ENCODE measurements at places on chromosomes 7 and 10.
A peak's percentile ranks its signal among the peaks of the same experiment; 100 is the strongest.

DNA sequence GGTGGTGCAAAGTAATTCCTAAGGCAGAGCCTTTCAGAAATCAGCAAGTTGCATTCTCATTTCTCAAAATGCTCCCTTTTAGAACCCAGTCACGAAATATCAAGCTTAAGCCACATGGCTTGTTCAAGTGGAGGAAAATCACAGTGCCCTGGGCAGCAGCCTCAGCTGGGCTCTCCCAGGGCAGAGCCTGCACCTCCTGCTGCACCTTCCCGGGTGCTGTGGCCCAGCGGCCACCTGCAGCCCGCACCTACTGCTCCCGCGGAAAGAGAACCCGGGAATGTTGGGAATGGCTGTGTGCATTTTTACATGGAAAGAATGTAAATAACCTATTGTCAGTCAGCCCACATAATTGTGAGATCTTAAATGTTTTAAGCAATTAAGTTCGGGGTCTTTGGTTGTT, 396.5 kb upstream of the VSTM2A start:
- no peaks in the 10 kb centered on the region for H3K36me3 ChIP-seq
- no peak overlapping the region for H3K27ac ChIP-seq
- H3K4me1 ChIP-seq = no peaks in the 10 kb centered on the region
- no peaks in the 10 kb centered on the region for H3K27me3 ChIP-seq
- H3K4me3 ChIP-seq = no peak overlapping the region

DNA sequence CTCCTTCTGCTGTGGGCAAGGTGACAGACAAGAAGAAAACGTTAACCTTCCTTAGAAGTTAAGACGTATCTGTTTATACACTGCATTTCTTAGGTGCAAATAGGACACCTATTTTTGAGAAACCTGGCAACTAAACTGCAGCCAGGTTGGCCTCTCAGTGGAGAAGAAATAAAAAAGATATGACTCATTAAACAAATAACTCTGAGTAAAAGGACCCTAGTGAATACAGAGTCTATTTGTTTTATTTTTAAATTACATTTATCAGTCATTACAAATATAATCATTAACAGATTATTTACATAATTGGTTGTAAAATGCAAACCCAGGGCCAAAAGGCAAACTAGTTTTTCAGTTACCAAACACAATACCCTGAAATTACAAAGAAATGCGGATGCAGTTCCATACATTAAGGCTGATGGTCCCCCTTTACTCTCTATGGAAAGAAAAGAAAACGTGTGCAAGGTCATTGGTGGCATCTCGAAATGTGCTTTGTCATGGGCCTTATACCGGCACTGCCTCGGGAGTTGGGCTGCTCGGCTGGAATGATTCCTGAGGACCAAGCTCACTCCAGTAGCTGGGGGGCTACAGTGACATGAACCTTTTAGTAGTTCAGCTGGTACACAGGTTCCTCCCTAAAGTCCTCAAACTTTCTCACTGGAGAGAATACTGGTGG, 38.4 kb downstream of the ADRB1 start:
- no peaks in the 10 kb centered on the region for H3K4me1 ChIP-seq
- H3K4me3 ChIP-seq = no peak overlapping the region
- no peaks in the 10 kb centered on the region for H3K27me3 ChIP-seq
- no peaks in the 10 kb centered on the region for H3K36me3 ChIP-seq

GRCh38 chr7:156668130-156668741, 27.7 kb downstream of the RNF32 start:
- H3K36me3 ChIP-seq = peaks cover 18% of the 10 kb centered on the region
- no peaks in the 10 kb centered on the region for H3K27me3 ChIP-seq
- DNase-seq = no peak
- H3K4me3 ChIP-seq = no peak overlapping the region

DNA sequence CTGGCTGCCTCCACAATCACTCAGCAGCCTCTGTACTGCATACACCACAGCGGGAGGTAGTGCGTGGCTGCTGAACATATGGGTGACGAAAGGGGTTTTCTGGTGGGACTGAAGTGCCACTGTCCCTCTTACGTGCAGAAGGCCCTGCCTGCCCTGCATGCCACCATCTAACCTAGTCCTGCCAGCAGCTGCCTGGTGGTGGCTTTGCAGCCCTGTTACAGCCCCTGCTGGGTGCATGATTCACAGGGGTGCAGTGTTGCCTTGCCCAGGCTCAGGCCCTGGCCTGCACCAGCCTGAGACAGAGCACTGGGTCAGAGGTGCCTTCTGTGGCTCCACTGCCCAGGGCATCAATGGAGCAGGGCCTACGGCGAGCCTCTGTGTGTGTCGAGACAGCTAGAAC, 50.1 kb downstream of the SYPL1 start:
- H3K4me3 ChIP-seq = peak overlapping the region; percentile 62
- H3K36me3 ChIP-seq = peaks cover 1% of the 10 kb centered on the region
- no peaks in the 10 kb centered on the region for H3K27me3 ChIP-seq
- H3K27ac ChIP-seq = peak overlapping the region; percentile 99

- peaks cover 32% of the 10 kb centered on the region for H3K36me3 ChIP-seq
- no peaks in the 10 kb centered on the region for H3K27me3 ChIP-seq
- H3K4me3 ChIP-seq = peak overlapping the region; percentile 3
Measured at GRCh38 chr10:101965075-101965765, 90.8 kb downstream of the ARMH3 start.

DNA sequence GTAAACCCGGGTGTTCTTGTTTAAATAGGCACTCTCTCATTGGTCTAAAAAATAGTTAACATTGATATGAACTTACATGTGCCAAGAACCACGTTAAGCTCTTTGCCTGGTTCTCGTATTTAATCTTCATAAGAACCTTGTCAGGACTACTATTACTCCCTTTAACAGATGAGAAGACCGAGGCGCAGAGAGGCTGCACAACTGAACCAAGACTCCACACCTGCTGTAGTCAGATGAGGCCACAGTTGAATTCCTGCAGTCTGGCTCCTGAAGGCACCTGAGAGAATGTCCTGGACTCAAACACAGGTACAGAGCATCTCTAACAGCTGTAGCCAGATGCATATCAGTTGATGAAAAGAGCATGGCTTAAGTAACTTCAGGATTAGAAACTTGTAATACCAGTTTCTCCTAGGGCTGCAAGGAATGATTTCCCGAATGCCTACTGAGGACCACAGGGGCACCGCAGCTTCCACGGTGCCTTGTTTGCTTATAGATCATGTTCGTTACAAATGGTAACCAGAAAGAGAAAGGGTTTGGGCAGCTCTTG, 9.5 kb downstream of the DDC start:
- peaks cover 21% of the 10 kb centered on the region for H3K27me3 ChIP-seq
- no peaks in the 10 kb centered on the region for H3K36me3 ChIP-seq
- no peak overlapping the region for H3K4me3 ChIP-seq
- DNase-seq = no peak
- H3K4me1 ChIP-seq = no peaks in the 10 kb centered on the region

- H3K27ac ChIP-seq = no peak overlapping the region
- DNase-seq = no peak
- no peaks in the 10 kb centered on the region for H3K27me3 ChIP-seq
- H3K4me1 ChIP-seq = no peaks in the 10 kb centered on the region
- H3K4me3 ChIP-seq = no peak overlapping the region
- no peaks in the 10 kb centered on the region for H3K36me3 ChIP-seq
Measured at GRCh38 chr7:13742811-13743210, 246.7 kb downstream of the ETV1 start.

DNA sequence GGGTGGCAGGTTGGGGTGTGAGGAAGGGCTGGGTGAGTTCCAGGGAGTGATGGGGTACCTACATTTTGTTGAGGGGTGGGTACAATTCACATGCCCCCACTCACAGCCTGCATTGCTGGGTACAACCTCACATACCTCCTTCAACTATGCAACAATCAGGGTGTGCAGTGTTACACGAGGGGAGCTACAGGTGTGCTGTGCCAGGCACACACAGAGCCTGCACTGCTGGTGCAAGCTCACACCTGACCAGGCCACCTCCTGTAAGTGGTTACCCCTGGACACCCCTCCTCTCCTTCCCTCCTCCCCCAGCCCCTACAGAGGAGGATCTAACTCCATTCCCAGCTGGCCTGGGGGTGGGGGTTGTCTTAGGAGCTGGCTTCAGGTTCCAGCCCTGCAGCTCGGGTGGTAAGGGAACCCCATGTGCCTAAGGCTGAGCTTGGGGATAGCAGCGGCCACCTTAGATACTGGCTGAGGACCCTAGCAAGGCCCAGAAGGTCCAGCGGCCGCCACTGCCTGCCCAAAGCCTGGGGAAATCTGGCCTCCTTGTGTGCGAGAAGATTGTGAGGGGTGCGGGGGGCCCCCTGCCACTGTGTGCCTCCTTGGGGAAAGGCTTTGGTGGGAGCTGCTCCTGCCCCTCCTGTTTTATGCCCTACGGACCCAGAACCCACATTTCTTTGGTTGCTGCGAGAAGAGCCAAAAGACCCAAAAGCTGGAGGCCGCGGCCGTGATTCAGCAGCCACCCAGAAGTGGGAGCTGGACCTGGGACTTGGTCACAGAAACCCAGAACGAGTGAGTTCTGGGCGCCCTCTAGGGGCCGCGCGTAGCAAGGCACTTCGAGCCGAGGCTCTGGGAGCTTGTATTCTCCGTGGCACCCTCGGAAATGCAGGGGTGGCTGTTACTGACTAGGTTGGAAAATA, 10.8 kb downstream of the TLX1 start:
- no peaks in the 10 kb centered on the region for H3K36me3 ChIP-seq
- no peak overlapping the region for H3K4me3 ChIP-seq
- peak; percentile 75 for DNase-seq
- H3K27me3 ChIP-seq = peaks cover 75% of the 10 kb centered on the region
- no peak overlapping the region for H3K27ac ChIP-seq
- peaks cover 23% of the 10 kb centered on the region for H3K4me1 ChIP-seq

- peaks cover 4% of the 10 kb centered on the region for H3K27me3 ChIP-seq
- no peak for DNase-seq
- H3K27ac ChIP-seq = no peak overlapping the region
- H3K4me1 ChIP-seq = no peaks in the 10 kb centered on the region
- no peaks in the 10 kb centered on the region for H3K36me3 ChIP-seq
Measured at GRCh38 chr10:86151613-86152012, 215.0 kb downstream of the GRID1 start.

DNA sequence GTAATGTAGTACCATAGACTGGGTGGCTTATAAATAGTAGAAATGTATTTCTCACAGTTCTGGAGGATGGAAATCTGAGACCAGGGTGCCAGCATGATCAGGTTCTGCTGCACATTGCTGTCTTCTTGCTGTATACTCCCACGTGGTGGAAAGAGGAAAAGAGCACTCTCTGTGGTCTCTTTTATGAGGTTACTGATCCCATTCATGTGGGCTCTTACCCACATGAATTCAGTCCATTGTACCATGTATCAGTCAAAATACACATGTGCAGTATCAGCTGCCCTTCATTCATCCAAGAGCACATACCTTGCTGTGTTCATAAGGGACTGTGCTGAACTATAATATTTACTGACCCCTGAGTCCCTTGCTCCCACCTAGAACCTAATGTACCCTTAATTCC, 17.1 kb downstream of the PNLIPRP2 start:
- no peaks in the 10 kb centered on the region for H3K27me3 ChIP-seq
- H3K4me3 ChIP-seq = no peak overlapping the region

GRCh38 chr7:31407178-31407676, 66.7 kb upstream of the NEUROD6 start:
- no peaks in the 10 kb centered on the region for H3K36me3 ChIP-seq
- no peak overlapping the region for H3K4me3 ChIP-seq
- no peak for DNase-seq
- no peaks in the 10 kb centered on the region for H3K27me3 ChIP-seq
- H3K27ac ChIP-seq = no peak overlapping the region

DNA sequence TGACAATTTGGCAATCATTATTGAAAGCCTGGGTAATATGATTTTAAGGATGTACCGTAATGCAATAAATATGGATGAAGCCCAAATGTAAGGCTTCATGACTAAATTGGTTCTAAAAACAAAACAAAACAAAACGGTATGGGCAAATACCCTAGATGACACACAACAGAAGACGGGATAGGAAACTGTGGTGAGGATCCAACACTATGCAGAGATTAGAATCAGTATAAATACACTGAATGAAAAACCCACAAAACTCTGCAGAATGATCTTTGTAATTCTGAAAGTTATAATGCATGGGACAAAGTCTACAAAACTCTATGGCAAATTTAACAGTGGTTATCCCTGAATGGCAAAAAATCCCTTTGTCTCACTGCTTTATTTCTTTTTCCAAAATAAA, 57.6 kb downstream of the MALSU1 start:
- H3K36me3 ChIP-seq = no peaks in the 10 kb centered on the region
- no peak overlapping the region for H3K27ac ChIP-seq
- H3K27me3 ChIP-seq = no peaks in the 10 kb centered on the region
- H3K4me1 ChIP-seq = peaks cover 17% of the 10 kb centered on the region
- no peak overlapping the region for H3K4me3 ChIP-seq
- no peak for DNase-seq

- H3K4me1 ChIP-seq = no peaks in the 10 kb centered on the region
- no peak for DNase-seq
- no peak overlapping the region for H3K4me3 ChIP-seq
- H3K36me3 ChIP-seq = no peaks in the 10 kb centered on the region
Measured at GRCh38 chr7:8295638-8296361, 33.8 kb upstream of the ICA1 start.

DNA sequence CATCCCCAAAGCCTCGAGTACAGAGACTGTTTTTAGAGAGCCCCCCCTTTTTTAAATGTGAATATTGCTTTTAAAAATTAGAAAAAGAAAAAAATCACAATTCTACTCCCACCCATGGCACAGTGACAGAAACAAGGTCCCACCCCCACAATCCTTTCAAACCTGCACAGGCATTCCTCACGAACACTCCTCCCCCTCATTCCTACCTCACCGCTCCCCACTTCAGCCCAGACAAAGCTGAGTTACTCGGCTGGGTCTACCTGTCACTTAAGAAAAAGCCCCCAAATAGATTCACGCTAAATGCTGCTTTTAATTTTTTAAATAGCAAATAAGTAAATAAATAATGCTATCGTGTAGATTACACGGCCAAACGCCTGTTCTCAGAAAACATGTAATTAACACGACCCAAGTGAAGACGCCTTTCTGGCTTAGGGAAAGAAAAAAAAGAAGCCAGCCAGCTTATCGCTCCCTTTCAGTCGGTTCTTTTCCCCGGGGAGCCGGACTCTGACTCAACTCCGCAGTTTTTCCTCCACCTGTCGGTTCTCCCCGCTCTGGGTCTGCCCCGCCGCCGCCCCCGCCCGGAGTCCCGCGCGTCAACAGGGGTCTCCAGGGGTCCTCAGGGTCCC, 739 bp downstream of the MPP7 start:
- H3K27me3 ChIP-seq = peaks cover 28% of the 10 kb centered on the region
- peak overlapping the region; percentile 78 for H3K4me3 ChIP-seq
- H3K4me1 ChIP-seq = peaks cover 30% of the 10 kb centered on the region
- no peak for DNase-seq
- peak overlapping the region; percentile 69 for H3K27ac ChIP-seq

- peaks cover 13% of the 10 kb centered on the region for H3K36me3 ChIP-seq
- H3K4me1 ChIP-seq = peaks cover 35% of the 10 kb centered on the region
- peaks cover 5% of the 10 kb centered on the region for H3K27me3 ChIP-seq
- no peak overlapping the region for H3K27ac ChIP-seq
- no peak overlapping the region for H3K4me3 ChIP-seq
Measured at GRCh38 chr7:149625947-149626392, 128.4 kb upstream of the ZNF746 start.
